NCI-H510A (cell line): ENCODE measurements at places on chromosomes 6 and 20.

DNA sequence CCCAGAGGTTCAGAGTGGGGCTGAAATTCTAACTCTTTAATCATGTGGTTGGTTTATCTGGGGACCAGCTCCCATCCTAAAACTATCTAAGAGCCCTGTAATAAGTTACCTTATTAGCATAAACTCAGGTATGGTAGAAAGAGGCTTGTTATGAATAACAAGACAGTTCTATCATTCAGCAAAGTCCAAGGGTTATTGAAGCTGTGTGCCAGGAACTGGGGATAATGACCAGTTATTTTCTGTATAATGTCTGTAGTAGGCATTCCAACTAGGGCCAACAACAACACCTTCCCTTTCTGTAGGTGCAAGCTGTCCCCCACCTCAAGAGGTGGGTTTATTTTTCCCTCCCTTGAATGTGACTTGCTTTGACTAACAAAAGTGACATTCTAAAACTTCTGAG lies 170.1 kb downstream of the CD83 start:
- no peak for DNase-seq

DNA sequence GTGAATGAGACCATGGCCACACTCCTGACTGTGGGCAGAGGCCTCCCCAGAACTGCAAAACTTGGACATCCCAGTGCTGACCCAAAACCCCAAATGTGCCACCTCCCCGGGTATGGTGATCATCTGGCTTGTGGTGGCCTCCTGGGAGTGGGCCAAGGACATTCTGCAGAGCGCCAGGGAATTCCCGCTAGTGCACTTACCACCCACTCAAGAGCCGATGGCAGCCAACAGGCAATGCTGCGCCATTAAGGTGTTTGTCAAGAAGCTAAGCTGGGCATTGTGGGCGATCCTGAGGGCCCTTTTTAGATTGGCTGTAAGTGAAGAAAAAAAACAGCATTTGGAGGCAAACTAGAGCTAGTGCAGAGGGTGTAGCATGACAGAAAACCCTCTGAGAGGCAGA lies 9.4 kb downstream of the MMP24 start:
- DNase-seq: no peak

- no peak for DNase-seq
Measured at GRCh38 chr20:62642666-62643520, 590 bp downstream of the SLCO4A1 start.

DNA sequence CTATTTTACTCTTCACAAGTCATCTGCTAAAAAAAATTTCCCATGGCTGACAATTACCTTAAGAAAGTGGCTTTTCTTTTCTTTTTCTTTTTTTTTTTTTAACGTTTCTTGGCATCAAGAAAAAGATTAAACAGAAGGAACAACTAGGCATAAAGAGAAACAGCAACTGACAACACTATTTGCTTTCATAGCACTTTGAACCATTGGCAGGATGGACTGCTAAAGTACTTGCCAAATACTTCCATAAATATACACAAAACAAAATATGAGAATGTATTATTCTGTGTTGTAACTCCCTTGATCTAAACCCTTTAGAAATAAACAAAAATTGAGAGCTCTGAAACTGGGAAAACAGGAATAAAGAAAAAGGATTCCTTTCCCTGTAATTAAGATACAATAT lies 20.0 kb upstream of the PLN start:
- no peak for DNase-seq

- no peak for DNase-seq
Measured at GRCh38 chr6:16901782-16902181, 140.5 kb upstream of the ATXN1 start.

DNA sequence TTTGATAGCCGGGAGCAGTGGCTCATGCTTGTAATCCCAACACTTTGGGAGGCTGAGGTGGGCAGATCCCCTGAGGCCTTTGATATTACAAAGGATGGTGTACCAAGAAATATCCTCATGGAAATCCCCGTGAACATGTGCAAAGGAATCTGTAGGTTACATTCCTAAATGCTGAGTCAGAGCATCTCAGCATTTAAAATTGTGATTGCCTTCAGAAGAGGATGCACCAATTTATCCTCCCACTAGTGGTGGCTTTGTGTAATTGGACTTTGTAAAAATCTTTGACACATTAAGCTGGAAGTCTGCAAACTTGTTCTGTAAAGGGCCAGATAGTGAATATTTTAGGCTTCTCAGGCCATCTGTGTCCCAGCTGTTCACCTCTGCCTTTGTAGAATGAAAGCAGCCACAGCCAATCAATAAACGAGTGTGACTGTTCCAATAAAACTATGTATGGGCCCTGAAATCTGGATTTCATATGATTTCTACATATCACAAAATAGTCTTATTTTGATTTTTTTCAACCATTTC lies 11.8 kb downstream of the TMEM14B start:
- no peak for DNase-seq

- DNase-seq: no peak
Measured at GRCh38 chr6:157535340-157536222, 154.6 kb downstream of the ZDHHC14 start.

GRCh38 chr6:129536271-129536670 lies 173.7 kb downstream of the ARHGAP18 start:
- no peak for DNase-seq

DNA sequence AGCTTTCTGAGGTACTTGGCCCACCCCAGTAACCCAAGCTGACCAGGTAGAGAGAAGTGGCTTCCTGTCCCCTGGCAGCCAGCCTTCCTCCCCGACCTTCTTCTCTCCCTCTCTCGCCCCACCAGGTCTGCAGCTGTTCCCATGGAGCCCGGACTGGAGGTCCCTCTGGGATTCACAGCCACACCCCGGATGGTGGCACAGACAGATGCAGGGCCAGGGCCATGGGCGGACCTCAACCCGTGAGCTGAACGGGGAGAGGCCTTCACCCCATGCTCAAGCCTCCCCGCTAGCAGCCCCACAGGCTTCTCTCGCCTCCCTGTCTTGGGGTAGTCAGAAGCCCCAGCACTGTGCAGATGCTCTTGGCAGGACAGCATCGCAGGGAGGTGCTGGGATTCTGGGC lies 41.3 kb downstream of the CPXM1 start:
- no peak for DNase-seq

- DNase-seq: peak; percentile 59
Measured at GRCh38 chr20:25195962-25196785, 662 bp downstream of the ENTPD6 start.

DNA sequence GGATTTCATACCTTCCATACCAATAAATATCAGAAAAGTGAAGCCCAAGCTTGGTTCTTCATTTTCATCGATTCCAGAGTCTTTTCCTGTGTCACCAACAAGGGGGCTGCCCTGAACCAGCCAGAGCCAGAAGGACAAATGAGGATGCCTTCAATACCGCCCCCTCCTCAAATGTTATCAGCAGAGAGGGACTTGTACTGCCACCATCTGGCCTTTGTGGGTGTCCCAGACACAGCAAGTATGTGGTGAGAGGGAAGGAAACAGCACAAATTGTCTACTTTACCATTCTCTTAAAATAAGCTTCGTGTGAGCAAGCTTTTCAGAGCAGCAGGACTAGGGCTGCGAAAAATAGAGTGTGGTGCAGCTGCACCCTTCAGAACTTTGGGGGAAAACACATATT lies 165.3 kb downstream of the SOBP start:
- no peak for DNase-seq

DNA sequence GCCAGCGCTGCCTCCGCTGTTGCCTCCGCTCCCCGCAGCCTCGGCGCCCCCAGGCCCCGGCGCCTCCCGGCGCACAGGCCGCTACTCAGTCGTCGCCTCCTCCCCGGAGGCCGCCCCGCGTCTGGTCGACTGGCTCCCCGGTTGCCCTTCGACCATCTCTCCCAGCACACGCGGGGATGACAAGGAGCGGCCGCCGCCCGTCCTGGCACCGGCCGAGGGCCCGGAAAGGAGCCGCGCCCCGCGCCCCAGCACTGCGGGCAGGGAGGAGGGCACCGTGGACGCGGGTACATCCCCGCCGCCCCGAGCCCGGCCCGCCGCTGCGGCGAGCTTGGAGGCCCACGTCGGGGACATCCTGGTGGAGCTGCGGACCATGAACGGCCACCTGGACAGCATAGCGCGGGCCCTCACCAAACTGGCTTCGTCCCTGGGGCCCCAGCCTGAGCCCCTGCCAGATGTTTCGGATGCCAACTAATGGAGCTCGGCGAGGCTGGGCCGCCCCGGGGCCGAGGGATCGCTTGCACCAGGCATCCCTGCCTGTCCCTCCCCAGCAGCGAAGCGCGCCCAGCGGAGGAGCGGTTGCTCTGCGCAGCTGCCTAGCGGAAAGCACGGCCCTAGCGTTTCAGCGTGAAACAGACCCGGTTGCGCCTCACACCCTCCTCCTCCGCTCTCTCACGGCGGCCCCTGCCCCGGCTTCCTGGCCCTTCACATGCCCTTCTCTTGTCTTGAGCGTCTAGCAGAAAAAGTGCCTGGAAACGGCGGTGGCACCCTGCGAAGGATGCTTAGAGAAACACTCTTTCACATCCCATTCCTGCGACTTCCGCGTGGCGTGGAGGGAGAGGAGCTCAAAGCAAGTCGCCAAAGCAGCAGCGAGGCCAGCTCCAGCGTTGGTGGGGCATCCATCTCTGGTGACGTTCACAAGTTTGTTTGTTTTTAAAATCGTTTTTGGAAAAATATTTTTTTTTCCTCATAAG lies 285.8 kb upstream of the SUPT3H start:
- no peak for DNase-seq

- DNase-seq: no peak
Measured at GRCh38 chr6:1608222-1609040, 1.3 kb upstream of the FOXC1 start.

GRCh38 chr6:116507324-116507723 lies 4.1 kb upstream of the CALHM5 start:
- no peak for DNase-seq

DNA sequence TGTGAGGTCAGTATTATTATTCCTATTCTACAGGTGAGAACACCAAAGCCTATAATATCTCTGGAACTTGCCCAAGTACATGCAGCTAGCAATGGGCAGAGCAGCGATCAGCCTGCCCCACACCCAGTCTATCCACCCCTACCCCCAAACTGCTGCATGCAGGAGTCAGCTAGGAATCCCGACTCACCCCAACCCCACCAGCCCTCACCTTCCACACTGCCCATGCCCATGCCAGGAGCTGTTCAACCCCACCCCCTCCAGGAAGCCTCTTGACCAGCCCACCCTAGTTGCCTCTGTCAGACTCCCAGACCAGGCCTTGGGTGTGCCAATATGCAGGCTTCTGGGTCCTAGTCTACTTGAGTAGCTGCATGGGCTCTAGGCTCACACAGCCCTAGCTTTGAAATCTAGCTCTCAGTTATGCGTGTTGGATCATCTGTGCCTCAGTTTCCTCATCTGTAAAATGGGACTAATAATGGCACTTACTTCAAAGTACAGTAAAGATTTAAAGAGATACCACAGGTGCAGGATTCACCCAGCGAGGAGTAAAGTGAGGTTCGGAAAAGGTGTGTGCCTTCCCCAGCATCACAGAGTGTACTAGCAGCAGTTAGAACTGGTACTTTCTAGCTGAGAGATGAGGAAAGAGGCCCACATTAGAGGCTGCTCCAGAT lies 173.2 kb downstream of the VEGFA start:
- no peak for DNase-seq

DNA sequence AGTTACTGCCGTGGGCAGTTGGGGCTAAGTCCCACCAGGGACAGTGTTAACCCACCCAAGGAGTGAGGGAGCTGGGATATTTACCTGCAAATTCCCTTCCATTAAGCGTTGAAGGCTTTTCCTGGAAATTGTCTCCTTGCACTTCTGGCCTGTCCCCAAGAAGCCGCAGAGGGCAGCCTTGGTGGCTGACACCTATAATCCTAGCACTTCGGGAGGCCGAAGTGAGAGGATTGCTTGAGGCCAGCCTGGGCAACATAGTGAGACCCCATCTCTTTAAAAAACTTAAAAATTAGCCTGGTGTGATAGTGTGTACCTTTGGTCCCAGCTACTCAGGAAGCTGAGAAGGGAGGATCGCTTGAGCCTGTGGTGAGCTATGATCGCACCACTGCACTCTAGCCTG lies 204.4 kb downstream of the EYA2 start:
- no peak for DNase-seq

- no peak for DNase-seq
Measured at GRCh38 chr6:82176616-82177015, 70.9 kb downstream of the IBTK start.

DNA sequence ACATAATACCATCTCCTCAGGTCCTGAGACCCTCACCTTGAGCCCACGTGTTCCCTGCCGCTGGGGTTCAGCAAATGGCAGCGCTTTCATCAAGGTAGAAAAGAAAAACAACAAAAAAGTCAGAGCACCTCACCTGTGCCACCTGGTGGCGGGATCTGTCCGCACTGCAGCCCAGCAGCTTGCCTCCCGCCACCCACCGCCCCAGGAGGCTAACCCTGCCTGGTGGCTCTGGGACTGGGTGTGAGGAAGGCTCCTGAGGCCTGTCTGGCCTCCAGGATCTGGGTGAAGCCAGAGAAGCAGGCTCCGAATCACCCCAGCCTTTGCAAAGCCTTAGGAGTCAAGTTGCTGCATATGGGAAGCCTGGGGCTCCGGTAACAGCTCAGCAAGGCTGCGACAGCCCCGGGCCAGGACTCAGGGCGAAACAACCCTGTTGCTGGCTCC lies 270.8 kb downstream of the BMP7 start:
- no peak for DNase-seq

DNA sequence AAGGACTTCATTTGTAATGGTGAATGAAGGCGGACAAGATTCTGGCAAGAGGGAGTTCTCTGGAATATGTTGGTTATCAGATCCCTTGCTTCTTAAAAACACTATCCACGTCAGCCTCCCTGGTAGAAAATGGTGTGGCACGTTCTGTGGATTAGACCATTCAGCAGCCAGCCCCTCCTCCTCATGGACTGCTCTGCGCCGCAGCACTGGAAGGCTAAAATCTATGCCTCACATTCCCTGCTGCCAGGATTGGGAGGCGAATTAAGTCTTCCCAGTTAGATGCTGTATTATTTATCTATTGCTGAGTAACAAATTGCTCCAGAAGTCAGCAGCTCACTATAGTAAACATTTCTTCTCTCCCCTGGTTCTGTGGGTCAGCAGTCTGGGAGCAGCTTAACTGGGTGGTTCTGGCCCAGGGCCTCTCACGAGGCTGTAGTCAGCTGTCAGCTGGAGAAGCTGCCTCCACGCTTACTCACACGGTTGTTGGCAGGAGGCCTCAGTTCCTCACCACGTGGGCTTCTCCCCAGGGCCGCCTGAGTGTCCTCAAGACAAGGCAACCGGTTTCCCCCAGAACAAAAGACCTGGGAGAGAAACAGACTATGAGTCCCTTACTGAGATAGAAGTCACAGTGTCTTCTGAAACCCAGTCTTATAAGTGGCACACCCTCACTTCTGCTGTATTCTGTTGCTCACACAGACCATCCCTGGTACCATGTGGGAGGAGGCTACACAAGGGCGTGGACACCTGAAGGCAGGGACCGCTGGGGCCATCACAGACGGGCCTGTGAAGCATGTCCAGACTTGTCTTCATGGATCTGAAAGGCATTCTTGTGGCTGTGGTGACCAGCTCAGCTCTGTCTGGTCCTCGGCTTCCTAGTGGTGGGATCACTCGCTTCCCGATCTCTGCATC lies 101.0 kb downstream of the NRN1 start:
- no peak for DNase-seq

- DNase-seq: no peak
Measured at GRCh38 chr6:132205946-132206345, 195.3 kb downstream of the MOXD1 start.

- no peak for DNase-seq
Measured at GRCh38 chr6:100023798-100024197, 29.8 kb upstream of the MCHR2 start.
